ENCODE measurements at places on chromosomes 1 and 21.

DNA sequence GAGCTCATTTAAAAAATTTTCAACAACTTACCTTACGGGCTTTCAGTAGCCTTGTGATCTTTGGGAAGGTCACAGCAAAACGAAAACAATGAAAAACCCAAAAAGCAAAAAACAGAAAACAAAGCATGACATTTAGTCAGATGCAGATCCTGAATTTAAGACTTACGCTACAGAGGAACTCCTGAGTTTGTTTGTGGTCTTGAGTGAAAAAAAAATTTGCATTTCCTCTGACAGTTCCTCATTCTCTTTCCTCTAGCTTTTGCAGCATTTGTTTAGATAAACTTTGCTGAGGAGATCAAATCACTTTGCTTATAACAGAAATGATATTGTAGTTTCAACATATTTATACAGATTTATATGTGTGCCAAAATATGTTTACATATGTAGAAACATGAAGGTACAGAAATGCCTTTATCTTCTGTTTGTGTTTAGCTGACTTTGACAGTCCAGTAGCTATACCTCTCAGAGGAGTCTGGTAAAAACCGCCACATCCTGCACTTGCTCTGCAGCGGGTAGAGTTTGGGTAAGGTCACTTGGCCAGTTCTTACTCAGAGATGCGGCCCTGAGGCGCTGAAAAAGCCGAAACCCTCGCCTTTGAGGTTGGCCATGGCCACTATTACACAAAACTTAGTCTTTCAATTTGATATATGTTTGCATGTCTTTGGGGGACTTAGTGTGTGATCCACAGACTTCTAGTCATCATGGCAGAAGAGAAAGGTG lies 142.5 kb downstream of the TNR start:
- DNase-seq, result no peak

GRCh38 chr1:214550857-214551435 lies 456 bp downstream of the PTPN14 start:
- DNase-seq, result peak; percentile 27

- no peak for DNase-seq
Measured at GRCh38 chr1:205576805-205577761, 54.7 kb downstream of the ELK4 start.

GRCh38 chr1:21573971-21574465 lies 64.8 kb downstream of the ALPL start:
- DNase-seq, result peak; percentile 80

DNA sequence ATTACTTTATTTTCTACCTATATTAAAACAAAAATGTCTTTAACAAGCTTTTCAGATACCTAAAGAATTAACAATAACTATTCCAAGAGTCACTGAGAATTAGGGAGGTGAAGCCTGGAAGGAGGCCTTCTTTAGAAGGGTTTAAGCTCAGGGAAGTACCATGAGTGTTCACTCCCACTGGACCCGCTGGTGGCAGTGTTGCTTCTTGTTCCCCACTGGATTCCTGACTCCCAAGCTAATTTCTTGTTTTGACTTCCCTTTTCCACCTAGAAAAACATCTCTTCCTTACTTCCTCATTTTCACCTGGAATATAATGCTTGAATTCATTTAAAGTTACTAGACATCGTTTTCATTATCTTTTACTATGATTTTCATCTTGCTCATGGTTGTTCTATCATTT lies 264.2 kb downstream of the HMCN1 start:
- no peak for DNase-seq

DNA sequence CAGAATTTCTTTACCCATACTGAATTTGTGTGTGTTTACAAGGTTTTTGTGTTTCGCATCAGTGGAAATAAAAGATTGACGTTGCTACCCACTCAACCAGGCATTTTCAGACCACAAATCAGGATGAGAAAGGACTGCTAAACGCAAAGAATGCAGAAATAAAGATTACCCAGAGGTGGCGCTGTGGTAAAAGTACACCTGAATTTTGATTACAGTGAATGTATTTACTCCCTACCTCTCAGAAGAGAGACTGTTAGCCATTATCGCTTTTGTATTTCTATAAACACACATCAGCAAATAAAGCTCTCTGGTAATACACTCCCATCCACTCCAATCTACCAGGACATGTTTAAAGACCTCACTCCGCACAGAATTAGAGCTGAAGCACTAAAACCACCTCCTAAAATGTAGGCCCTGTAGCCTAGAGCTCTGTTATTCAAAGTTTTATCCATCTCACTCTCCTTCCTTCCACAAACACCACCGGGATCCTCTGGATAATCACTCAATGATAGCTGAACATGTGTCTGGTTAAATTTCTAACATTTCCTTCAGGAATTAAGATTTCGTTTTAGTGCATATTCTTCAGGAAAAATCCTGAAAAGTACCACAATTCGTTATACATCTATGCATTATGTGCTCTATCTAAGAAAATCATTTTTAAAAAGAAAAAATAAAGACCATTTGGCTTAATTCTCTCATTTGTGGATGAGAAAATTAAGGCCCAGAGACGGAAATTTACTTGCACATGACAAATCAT lies 2.5 kb upstream of the LMO4 start:
- peak; percentile 16 for DNase-seq

DNA sequence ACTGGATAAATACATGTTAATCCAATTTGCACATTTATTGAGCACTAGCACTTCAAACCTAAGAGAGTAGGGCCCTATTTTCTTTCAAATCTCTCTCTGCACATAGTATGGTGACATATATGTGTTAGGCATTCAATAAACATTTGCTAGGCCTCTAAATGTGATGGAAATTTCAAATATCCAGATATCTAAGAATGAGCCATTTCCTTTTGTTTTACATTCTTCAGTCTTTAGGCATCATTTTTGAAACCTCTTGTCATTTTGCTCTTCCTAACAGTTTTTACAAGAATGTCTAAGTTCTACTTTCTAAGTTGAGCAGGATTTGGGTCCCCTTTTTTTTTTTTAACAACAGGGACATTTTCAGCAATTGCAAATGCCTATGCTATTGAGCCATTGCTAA lies 395.7 kb upstream of the ST6GALNAC5 start:
- no peak for DNase-seq

DNA sequence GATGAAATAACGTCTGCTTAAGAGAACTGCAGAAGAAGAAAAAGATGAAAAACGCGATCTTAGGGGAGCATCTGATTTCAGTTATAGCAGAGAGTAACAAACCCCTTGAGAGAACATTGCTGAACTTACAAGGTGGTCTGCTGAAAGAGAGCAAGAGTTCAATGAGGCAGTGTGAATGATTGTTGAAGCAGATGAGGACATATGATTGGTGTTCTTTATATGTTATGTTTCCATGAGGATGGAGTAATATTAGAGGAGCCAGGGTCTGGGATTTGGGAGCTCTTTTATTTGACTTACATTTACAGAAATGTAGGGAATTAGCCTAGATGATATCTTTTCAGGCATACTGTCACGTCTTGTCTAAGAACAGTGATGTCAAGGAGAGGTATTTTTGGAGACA lies 1302.0 kb downstream of the KCNT2 start:
- no peak for DNase-seq

GRCh38 chr1:239733995-239734394 lies 347.6 kb downstream of the CHRM3 start:
- DNase-seq, result no peak

DNA sequence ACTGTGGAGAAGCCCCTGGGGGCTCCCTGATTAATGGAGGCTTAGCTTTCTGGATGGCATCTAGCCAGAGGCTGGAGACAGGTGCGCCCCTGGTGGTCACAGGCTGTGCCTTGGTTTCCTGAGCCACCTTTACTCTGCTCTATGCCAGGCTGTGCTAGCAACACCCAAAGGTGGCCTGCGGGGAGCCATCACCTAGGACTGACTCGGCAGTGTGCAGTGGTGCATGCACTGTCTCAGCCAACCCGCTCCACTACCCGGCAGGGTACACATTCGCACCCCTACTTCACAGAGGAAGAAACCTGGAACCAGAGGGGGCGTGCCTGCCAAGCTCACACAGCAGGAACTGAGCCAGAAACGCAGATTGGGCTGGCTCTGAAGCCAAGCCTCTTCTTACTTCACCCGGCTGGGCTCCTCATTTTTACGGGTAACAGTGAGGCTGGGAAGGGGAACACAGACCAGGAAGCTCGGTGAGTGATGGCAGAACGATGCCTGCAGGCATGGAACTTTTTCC lies 24.8 kb downstream of the PCSK9 start:
- DNase-seq, result no peak

- peak; percentile 69 for DNase-seq
Measured at GRCh38 chr1:3586986-3587759, 24.1 kb downstream of the MEGF6 start.

- DNase-seq, result no peak
Measured at GRCh38 chr1:179775009-179775408, 31.9 kb downstream of the FAM163A start.

- no peak for DNase-seq
Measured at GRCh38 chr1:16248007-16248436, 11.0 kb upstream of the CPLANE2 start.

DNA sequence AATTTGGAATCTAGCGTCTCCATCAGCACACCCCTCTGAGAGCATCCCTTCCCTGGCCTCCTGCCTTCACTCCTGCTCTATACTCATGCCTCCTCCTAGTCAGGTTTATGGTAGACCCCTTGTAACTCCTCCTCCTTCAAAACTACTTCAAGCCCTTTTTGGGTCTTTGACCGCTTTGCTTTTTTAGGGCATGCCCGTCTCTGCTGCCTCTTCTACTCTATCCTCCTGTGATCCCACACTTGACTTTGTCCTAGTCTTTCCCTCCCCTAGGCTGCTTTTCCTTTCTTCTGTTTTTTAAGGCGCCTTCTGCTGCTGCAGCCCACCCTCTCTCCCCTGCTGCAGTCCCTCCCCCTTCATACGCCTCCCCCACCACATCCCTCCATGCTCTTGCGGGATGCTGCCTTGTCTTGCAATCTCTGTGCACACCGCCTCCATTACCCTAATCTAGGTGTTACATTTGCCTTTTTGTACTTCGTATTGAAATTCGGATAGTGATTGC lies 1.5 kb downstream of the SNX27 start:
- no peak for DNase-seq

GRCh38 chr1:3367376-3367775 lies 87.1 kb upstream of the ARHGEF16 start:
- DNase-seq, result no peak

GRCh38 chr21:32457360-32457840 lies 44.9 kb downstream of the EVA1C start:
- DNase-seq, result peak; percentile 26

GRCh38 chr1:216532251-216532798 lies 109.1 kb upstream of the USH2A start:
- DNase-seq, result no peak

- DNase-seq, result peak; percentile 70
Measured at GRCh38 chr1:226602186-226603021, 53.8 kb downstream of the STUM start.

GRCh38 chr1:61588736-61589672 lies 135.9 kb downstream of the TM2D1 start:
- peak; percentile 26 for DNase-seq

- peak; percentile 46 for DNase-seq
Measured at GRCh38 chr1:186983327-186983726, 154.6 kb downstream of the PLA2G4A start.

DNA sequence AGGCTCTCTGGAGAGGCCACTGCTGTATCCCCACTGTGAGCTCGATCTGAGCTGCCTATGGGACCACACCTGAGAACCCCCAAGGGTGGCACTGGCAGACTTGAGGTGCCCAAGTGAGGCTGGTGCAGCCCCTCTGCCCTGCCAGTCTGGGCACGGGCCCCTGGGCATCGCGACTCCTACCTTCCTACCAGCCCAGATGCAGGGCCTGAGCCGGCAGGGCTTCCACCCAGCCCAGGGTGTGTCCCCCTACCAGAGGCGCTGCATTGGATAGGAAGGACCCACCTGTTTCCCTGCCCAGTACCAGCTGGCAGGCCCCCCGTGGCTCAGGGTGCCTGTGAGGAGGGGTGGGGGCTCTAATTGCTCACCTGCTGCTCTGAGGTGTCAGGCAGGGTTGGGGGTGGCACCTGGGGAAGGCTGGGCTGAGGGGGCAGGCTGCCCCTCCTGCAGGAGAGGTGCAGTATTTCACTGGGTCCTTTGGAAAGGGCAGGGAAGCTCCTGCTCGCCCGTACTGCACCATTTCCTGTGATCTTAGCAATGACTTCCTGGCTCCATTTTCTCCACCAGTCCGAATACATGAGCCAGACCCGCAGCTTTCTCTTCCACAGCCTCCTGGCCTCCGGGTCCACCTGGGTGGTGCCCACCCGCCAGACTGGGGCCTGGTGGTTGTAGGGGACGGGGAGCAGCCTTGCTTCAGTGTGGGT lies 11.8 kb downstream of the TP73 start:
- DNase-seq, result no peak

DNA sequence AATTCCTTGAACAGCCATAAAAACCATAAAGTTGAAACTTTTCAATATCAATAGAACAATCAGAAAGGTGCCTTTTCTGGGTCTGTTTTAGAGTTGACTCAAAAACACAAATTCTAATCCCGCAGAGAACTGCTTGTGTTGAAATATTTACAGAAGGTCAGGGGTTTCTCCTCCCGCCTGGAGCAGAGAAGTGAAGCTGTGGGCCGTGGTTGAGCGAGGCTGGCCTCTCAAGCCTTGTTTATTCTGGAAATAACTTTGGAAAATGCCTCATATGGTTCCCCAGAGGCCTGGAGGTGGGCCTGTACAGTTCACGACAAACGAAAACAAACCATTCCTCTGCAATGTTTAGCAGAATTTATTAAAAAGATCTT lies 90.8 kb upstream of the ERRFI1 start:
- peak; percentile 85 for DNase-seq

DNA sequence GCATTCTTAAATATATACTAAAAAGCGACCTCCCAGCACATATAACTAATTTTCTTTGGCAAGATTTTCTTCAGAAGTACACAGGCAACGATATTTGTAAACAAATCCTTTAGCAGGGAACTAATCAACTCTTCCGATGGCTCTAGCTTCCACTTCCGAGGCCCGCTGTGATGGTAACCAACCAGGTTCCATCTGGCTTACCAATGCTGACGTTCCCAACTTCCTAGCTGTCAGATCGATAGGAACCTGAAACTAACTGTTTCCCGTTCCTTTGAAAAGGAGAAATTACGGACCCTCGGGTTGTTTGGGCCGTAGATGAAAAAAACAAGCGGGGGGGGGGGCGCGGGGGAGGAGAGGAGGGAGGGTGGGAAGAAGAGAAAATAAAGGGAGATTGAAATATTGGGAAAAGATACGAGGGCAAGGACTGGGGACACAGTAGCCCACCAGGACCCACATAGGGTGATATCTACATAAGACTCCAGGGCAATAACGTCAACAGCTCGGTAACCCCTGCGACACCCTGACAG lies 513 bp downstream of the GTF2B start:
- DNase-seq, result no peak

DNA sequence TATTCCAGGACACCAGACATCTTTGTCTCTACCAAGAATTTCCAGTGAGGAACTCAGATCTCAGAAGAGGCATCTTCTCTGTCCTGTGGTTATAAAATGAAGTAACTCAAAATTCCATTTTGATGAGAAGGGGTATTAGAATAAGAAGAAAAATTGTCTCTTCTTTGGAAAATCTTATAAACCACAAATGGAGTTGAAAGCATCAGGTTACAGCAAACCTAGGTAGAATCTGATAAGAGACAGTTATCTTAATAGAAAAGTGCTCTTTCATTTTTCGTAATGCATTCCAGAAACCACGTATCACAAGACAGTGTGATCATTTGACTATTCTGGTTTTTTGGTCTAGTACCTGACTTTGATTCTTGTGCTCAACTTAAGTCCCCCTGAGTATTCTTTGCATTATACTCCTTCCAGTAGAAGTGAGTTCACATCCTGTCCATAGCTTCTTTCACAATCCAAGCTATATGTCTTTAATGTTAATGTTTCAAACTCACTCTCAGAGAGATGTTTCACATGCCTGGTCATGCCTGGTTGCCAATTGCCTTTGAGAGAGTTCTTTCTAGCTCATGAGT lies 120.9 kb upstream of the PRDX6 start:
- DNase-seq, result no peak

Measured in hepatic stellate cell (primary cell).